Dorsolateral prefrontal cortex (tissue), 122 donors: ENCODE measurements at places on chromosomes 1 and 21.

- DNase-seq, result no peak
Measured at GRCh38 chr1:189669846-189670245, 807.8 kb downstream of the BRINP3 start.

GRCh38 chr1:109621379-109622136, 1.9 kb downstream of the AMPD2 start:
- peak; percentile 70 for DNase-seq

GRCh38 chr1:61238359-61238665, 156.0 kb downstream of the NFIA start:
- no peak for DNase-seq

DNA sequence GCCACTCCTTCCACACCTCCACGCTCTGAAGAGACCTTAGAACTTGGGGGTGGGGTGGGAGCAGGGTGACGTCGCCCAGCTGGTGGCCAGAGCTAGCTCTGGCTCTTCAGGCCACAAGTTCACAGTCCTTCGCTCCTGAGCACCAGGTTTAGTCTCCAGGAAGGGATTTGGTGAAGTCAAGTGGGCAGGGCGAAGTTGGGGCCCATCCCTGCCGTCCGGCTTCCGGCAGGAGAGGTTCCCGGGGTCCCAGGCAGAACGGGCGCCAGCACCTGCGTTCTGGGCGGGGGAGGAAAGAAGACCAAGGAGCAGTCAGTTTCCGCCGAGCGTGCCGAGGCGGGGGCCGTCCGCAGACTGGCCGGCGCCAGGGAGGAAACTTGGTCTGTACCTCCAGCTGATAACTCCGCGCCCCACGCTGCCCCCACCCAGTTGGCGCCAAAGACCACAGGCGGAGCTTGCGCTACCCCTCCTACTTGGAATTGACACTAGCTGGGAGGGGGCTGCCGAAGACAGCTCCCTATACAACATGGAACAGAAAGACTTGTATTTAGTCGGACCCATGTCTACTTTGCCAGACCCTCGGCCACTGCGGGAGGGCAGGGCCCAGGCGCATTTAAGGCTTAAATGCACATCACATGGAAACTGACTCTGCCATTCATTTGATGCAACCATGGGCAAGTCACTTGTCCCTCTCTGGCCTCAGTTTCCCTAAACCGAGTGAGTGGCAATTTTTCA, 995 bp downstream of the ID3 start:
- DNase-seq, result no peak

DNA sequence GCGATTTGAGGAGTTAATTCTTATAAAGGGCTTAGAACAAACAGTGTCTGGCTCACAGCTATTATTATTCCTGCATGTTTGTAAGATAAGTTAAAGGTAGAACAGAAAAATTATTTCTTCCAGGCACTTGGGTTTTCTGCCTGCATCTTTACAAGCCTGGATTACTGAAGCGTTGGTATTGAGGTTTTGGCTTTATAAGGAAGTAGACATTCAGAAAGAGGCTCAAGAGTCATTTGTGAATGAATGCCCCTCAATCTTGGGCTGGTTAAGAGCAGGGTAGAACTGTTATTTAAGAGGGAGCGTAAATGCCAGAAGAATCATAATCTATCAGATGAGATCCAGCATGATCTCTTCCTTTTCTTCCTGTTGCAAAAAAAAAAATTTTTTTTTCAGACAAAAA, 77.3 kb upstream of the ARID1A start:
- no peak for DNase-seq

DNA sequence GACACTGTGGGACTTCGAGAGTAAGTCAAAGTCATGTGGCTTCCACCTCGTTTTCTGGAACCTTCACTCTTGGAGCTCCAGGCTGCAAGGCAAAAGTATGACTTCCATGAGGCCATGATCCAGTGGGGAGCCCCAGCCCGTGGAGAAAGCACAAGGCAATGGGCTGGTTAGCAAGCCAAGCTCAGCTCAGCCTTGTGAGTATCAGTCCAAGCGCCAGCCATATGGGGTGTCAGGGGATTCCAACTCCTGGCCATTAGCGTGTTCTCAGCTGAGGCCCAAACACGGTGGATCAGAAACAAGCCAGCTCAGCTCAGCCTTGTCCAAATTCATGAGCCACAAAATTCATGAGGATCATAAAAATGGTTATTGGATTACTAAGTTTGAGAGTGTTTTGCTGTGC, 261.0 kb downstream of the RHOU start:
- DNase-seq, result no peak

DNA sequence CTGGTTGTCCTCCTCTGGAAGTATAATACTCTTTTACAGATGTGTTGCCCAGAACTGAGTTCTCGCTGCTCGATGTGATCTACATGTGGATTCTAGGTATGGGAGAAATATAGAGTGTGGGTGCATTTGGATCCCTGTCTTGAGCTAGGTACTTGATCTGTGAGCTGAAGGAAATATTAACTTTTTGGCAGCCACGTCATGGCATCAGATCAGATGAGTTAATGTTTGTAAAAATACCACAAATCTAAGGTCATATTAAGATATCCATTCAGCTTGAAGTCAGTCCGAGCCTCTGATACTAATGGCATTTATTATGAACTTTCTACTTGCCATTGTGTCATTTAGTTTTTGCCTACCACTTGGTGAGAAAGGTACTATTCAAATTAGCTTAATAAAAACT, 24.6 kb downstream of the MAPKAPK2 start:
- DNase-seq, result no peak

DNA sequence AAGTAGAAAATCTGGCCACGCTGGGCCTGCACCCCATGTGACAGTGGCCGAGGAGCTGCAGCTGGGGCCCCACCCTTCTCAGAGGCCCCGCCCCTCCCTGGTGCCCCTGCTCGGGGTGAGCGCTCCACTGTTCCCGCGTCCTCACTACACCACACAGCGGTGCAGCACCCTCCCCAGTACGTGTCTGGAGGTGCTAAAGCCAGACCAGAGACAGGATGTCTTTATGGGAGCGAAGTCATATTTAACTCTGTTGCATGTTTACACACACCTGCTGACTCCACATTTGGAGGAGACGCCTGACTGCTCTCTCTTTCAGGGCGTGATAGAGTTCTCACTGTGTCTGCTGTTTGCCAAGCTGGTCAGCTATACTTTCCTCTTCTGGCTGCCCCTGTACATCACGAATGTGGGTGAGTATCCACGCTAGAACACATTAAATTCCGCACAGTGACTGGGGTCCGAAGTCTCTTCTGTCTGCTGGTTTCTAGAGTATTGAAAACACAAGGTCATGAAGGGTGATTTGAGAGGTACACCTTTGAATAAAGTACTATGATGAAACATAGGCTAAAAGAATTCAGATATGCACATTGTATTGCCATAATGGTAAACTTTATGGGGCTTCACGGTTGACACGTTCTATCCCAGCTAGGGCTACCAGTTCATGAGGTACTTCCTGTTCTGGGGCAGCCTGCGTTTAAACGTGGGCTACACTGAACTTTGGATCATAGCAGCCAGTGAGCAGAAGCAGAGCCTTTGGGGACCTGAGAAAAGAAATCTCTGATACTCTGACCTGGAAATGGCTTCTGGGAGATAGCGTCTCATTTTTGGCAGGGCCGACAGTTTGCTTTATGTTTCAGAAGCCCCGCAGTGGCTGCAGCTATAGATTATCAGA, 48.4 kb downstream of the SLC37A1 start:
- no peak for DNase-seq

GRCh38 chr1:218587900-218588299, 242.8 kb downstream of the TGFB2 start:
- no peak for DNase-seq

- DNase-seq, result no peak
Measured at GRCh38 chr1:77831976-77832711, 52.7 kb downstream of the MIGA1 start.

- DNase-seq, result no peak
Measured at GRCh38 chr1:81029266-81029665, 771.5 kb upstream of the ADGRL2 start.

- no peak for DNase-seq
Measured at GRCh38 chr1:66890621-66891020, 34.0 kb downstream of the DNAI4 start.

GRCh38 chr1:205664399-205665017, 15.8 kb downstream of the SLC45A3 start:
- no peak for DNase-seq

DNA sequence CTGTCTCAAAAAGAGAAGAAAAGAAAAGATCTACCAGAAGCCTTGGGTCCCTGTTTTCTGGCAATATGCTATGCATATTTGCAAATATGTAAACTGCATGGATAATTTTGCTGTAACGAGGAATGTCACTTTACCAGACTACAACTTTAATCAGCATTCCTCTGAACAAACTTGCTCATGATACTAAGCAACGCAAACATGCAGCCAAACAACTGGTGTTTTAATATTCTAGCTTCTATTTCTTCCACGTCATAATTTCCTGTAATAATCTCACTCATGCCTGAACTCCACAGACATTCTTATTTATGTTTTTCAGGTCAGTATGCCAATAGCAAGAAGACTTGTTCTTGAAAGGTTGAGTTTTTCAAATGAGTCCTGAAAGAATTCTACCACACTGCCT, 114.1 kb downstream of the SIM2 start:
- no peak for DNase-seq

DNA sequence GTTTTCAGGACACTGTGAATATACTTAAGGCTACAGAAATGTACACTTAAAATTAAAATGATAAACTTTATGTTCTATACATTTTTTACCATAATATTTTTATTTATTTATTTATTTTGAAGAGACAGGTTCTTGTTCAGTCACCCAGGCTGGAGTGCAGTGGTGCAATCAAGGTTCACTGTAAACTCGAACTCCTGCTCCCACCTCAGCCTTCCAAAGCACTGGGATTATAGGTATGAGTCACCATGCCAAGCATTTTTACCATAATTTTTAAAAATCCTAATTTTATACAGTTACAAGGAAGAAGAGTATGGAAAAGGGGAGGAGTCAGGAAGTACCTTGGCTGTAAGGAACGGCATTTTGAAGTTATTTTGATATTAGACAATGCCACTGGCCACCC, 23.6 kb upstream of the ANGPTL3 start:
- DNase-seq, result no peak

DNA sequence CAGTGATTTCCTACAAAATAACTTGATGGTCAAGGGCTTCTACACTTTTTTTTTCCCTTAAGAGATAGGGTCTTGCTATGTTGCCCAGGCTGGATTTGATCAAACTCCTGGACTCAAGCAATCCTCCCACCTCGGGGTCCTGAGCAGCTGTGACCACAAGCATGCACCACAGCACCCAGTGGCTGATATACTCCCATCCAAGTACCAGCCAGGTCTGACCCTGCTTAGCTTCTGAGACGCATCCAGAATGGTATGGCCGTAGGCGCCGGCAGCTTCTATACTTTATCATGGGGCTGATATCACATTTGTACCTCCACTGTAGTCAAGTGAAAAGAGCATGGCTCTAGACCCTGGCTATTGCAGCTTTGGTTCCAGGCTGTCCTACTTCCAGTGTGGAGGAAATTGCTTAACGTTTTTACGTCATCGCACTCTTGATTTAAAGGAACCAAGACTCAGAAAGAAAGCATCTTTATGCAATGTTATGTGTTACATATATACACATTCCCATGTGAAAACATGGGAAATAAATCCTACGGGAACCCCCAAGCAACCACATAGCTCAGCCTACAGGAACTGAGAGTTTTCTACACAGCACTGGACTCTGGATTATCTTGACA, 39.5 kb downstream of the PDPN start:
- DNase-seq, result no peak

DNA sequence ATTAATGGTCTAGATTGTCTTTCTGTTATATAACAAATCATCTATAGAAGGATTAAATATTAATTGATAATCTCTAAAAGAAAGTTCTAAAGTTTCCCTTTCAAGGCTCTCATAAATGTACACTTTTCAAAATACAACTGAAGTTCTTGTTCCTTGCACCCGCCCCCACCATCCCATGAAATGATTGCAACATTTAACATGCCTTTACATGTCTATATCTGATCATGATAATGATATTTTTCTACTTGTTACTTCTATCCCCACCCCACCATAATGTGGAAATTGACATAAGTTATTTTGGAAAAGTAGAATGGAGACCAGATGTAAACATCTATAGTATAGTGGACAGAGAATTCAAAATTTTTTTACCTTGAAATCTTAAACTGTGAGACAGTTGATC, 186.6 kb downstream of the NTNG1 start:
- no peak for DNase-seq

GRCh38 chr1:40004857-40005256, 35.7 kb upstream of the CAP1 start:
- DNase-seq, result no peak

- no peak for DNase-seq
Measured at GRCh38 chr1:67216401-67216800, 50.1 kb downstream of the IL23R start.

DNA sequence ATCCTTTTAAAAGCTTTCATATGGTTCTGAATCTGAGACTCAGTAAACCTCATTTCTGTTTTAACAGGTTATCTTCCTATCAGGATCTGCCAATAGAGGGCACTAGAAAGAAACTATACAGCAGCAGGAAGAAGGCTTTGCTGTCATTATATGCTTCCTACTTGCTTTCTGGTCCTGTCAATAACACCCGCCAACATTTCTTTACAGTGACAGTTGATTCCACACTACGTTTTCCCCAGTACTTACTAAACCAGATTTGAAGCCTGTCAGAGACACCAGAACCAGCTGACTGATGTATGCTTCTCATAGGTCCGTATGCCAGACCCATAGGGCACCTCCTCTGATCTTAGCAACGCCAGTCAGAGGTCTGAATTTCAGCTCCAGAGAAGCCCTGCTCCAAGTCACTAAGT, 341.0 kb upstream of the NEGR1 start:
- no peak for DNase-seq
